Stimulated activated CD4-positive, alpha-beta T cell treated with anti-CD3 and anti-CD28 coated beads, Interleukin-1b, Interleukin-23, amount 100 ng/mL, for 48 hours (primary cell): ENCODE measurements at places on chromosomes 6 and 20.

GRCh38 chr6:10073341-10073740 is 341.5 kb downstream of the TFAP2A start:
- no peak for DNase-seq

DNA sequence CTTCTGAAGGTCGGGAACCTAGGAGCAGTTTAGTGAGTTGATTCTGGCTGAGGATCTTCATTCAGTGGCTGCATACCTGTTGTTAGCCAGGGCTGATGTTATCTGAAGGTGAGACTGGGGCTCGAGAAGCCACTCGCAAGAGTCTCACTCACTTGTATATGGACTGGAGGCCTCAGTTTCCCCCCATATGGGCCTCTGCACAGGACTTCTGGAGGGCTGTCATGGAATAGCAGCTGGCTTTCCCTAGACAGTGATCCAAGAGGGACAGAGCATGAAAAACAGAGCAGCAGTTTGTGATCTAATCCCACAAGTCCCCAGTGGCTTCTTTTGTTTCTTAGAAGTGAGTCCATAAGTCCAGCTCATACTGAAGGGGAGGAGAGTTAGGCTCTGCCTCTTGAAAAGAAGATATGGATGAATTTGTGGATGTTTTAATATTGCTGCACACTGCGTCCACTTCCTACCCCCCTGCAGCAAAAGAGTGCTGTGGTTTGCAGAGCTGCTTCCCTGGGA is 623.4 kb downstream of the CDH26 start:
- DNase-seq = no peak

DNA sequence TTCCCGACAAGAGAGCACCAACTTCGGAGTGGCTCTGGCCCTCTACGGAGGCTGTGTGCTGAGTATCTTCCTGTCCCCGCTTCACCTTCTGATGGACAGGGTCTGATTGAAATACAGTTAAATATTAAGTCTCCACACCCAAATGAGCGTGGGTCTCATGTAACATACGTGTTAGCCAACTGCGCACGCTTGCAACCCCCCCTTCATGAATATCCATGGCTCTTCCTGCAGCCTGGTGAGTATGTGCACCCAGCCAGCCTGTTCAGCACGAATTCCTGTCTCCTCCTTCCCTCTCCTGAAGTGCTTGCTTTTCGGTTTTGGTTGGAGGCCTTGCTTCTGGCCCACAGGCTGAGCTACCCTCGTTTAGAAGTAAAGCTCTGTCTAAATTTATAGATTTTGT is 102.9 kb upstream of the FRMD1 start:
- no peak for DNase-seq

- DNase-seq = no peak
These were observed 216.1 kb upstream of the MYLIP start for GRCh38 chr6:15912505-15913400.

DNA sequence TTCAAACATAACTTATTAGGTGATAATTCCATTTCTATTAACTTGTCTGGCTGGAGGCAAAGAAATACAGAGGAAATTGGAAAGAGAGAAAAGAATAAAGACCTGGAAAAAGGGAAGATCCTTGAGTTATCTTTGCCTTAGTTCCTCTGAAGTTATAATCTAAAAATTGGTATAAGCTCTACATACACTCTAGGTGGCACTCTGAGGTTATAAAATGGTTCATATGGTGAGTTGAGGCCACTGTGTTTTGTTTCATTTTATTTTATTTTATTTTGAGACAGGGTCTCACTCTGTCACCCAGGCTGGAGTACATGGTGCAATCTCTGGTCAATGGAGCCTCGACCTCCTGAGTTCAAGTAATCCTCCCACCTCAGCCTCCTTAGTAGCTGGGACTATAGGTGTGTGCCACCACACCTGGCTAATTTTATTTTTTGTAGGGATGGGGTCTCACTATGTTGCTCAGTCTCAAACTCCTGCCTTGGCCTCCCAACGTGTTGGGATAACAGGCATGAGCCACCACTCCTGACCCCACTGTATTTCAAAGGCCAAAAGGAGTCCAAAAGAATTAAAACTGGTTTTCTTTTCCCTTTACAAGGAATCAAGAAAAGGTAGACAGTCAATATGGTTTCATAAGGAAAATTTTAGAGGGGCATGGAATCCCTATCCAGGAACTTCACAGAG is 19.4 kb downstream of the GPX6 start:
- no peak for DNase-seq

DNA sequence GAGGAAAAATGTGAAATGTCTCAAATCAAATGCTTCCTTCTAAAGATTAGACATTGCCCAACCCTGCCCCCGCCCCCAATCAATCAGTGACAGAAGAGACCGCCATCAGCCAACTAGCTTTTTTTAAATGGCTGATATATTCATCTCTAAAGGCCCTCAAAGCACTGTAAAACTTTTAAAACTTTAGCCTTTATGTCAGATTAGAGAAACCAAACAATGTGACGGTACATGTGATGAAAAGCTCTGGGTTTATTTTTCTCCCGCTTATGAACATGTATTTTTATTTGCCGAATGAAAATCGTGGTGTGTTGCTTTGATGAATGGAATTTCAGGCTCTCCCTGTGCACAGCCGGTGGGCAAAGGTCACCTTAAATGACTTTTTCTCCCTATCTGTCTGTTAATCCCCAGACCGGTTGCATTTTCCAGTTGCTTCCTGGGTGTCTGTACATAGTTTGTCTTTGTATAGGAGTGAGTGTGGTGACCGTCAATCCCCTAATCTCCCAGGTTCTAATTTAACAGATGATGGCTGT is 38.5 kb downstream of the TBC1D7 start:
- no peak for DNase-seq

DNA sequence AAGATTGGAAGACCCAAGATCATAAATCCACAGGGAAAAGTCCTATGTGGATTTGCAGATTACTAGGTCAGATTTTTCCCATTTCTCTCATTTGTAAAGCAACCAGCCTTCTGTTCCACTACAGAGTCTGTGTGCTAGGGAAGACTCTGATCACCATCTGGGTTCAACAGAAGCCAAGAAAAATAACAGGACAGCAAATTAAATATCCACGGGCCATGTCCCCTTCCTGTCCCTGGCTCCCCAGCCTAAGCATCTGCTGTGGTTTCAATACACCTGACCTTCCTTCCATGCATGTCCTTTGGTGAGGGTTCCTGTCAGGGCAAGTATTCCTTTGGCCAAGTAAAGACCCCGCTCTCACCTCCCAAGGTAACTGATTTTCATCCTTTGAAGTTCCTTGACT is 558.8 kb downstream of the KIF16B start:
- DNase-seq = no peak
